ENCODE measurements at places on chromosomes 12 and 14. TPM values are rescaled to one million over a fixed set of nuclear protein-coding genes. Genes with fewer than 3 reads are reported as not detected.

The FOXG1 gene
- total RNA-seq = under 0.01 TPM

The RITA1 gene
- total RNA-seq = 11.4 TPM

The ACOT4 gene
- 3.9 TPM for total RNA-seq

The DBX2 gene
- total RNA-seq = not detected

The SCAF11 gene
- 141 TPM for total RNA-seq

The PLA2G1B gene
- total RNA-seq = not detected

The INHBC gene
- not detected for total RNA-seq

The ARL1 gene
- 71.1 TPM for total RNA-seq

Measured in placental epithelial cell (primary cell).